ENCODE measurements at places on chromosomes 7 and 10. TPM values are rescaled to one million over a fixed set of nuclear protein-coding genes. Genes with fewer than 3 reads are reported as not detected.

Gene PKD1L1
- total RNA-seq, result 1.3 TPM

Gene PDE1C
- total RNA-seq, result 1.5 TPM

Gene OLAH
- not detected for total RNA-seq

Gene EBLN1
- not detected for total RNA-seq

Gene TMEM72
- 49.4 TPM for total RNA-seq

Gene EVX1
- not detected for total RNA-seq

Gene NUTM2B
- 1.6 TPM for total RNA-seq

Gene VOPP1
- 68.9 TPM for total RNA-seq

Gene COL26A1
- not detected for total RNA-seq

Gene ANKRD30A
- not detected for total RNA-seq

Gene UMAD1
- total RNA-seq, result 8.2 TPM

Gene ATG9B
- 1.1 TPM for total RNA-seq

Gene YAE1
- total RNA-seq, result 15.4 TPM

Gene UNCX
- not detected for total RNA-seq

Gene AGMO
- 5.7 TPM for total RNA-seq

Gene RINT1
- total RNA-seq, result 17.1 TPM

Gene CLDN3
- total RNA-seq, result 672 TPM

Gene PAX4
- total RNA-seq, result 0.41 TPM

Gene METTL27
- 2.6 TPM for total RNA-seq

Gene SBDS
- total RNA-seq, result 123 TPM

Gene SPDYE1
- total RNA-seq, result not detected

Gene BLNK
- 6.6 TPM for total RNA-seq

Gene LANCL2
- total RNA-seq, result 27.0 TPM

Gene KLLN
- 0.79 TPM for total RNA-seq

Gene PPRC1
- 7.5 TPM for total RNA-seq

Gene SUGCT
- 44.5 TPM for total RNA-seq

Gene CRYGN
- not detected for total RNA-seq

Gene STK31
- 0.55 TPM for total RNA-seq

Gene ACSM6
- not detected for total RNA-seq

Gene HDAC9
- 28.4 TPM for total RNA-seq

Gene SDK1
- total RNA-seq, result 6.0 TPM

Gene RAMP3
- total RNA-seq, result 25.1 TPM

Gene TSPAN15
- total RNA-seq, result 150 TPM

Gene ASB10
- total RNA-seq, result not detected

Gene OGDHL
- total RNA-seq, result 4.2 TPM

Gene C10orf143
- total RNA-seq, result 4.0 TPM

Gene MKX
- not detected for total RNA-seq

Gene SFRP4
- total RNA-seq, result 1.8 TPM

Gene H2BK1
- not detected for total RNA-seq

Gene PANK1
- total RNA-seq, result 51.6 TPM

Gene TLX1
- total RNA-seq, result not detected

Gene TEX36
- not detected for total RNA-seq

Gene SUN3
- not detected for total RNA-seq

Gene GAD2
- not detected for total RNA-seq

All from transverse colon (tissue), 4 donors.